ENCODE measurements at places on chromosomes 3 and 15.

DNA sequence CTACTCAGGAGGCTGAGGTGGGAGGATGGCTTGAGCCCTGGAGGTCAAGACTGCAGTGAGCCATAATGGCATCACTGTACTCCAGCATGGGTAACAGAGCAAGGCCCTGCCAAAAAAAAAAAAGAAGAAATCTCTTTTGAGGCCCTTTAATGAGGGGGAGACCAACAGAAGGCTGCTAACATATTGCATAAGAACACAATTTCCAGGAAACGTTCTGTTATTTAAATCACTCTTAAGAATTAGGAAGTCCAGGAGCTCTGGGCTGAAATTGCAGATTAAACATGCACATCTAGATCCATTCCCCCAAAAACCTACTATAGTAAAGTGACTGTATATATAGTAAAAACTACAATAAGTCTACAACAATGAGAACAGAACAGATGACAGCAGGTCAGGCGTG, 16.1 kb upstream of the BLM start:
- no peak for DNase-seq

GRCh38 chr3:40969341-40969740, 230.0 kb upstream of the CTNNB1 start:
- no peak for DNase-seq

- no peak for DNase-seq
These were observed 117.6 kb downstream of the TOP2B start for GRCh38 chr3:25547103-25547502.

GRCh38 chr3:17032407-17033034, 147.8 kb downstream of the PLCL2 start:
- DNase-seq, result no peak

GRCh38 chr3:74107451-74107850, 482.7 kb upstream of the PDZRN3 start:
- DNase-seq, result no peak

GRCh38 chr15:44735482-44736180, 697 bp upstream of the TRIM69 start:
- DNase-seq, result no peak

- DNase-seq, result no peak
These were observed 84.2 kb upstream of the LRTM1 start for GRCh38 chr3:55012091-55012490.

DNA sequence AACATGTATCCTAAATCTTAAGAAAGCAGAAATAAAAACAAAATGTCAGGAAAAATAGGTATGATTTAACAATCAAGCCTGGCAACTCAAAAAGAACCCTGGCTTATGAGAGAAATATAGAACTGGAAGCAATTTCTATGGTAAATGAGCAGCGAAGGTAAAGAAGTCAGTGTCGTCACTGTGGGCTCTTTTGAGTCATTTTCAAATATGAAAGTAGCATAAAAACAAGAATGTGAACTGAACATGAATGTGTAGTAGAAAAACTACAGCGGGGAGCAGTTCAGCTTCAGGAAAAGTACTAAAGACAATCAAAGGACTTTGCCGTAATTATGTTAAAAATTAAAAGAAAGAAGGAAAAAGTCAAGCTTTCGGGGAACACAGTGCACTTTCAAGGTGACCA, 17.5 kb downstream of the LSG1 start:
- DNase-seq, result no peak

GRCh38 chr3:110881069-110881468, 190.5 kb upstream of the NECTIN3 start:
- no peak for DNase-seq

- no peak for DNase-seq
These were observed 50.0 kb downstream of the FGF7 start for GRCh38 chr15:49473031-49473430.

- peak; percentile 40 for DNase-seq
These were observed 6.0 kb downstream of the MUC13 start for GRCh38 chr3:124928333-124929202.

GRCh38 chr15:29968099-29968894, 114.5 kb upstream of the GOLGA8J start:
- DNase-seq, result no peak

DNA sequence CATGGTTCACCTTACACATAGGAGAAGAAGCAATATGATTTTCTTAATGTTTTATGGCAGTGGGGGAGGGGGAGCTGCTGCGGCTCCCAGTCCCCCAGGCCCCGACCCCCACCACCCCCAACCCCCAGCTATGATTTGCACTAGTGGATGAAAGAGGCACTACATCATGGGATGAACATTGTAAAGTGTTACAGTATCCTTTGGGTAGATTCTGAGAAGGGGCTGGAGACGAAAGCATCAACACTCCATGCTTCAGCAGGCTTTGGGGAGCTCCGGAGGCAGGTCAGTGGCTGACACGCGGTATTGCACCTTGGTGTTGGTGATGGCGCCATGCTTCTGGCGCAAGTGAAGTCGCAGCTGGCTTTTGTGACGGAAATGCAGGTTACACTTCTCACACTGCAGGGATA, 19.9 kb upstream of the RTP2 start:
- no peak for DNase-seq

GRCh38 chr3:66367979-66368378, 132.8 kb downstream of the LRIG1 start:
- no peak for DNase-seq

GRCh38 chr3:45763303-45763675, 33.0 kb downstream of the SLC6A20 start:
- no peak for DNase-seq

GRCh38 chr15:27473845-27474244, 502.9 kb downstream of the GABRG3 start:
- no peak for DNase-seq

Data from T-helper 9 cell (primary cell).